ENCODE measurements at places on chromosomes 11 and 22.

- no peak for DNase-seq
Measured at GRCh38 chr11:27582621-27583020, 76.1 kb upstream of the LIN7C start.

DNA sequence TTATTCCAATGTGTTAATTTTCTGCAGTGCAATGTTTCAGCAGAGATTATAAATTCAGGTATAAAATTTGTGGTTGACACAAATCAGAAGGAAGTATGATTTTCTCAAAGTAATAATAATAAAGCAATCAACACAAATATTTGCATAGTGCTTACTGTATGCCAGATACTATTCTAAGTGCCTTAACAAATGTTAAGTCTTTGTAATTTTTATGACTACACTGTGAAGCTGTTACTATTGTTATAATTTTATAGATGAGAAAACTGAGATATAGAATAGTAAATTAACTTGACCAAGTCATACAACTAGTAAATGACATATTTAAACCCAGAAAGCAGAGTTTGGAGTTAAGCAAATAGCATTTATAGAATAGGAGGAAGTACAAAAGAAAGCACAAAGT is 16.4 kb upstream of the OR6X1 start:
- DNase-seq: no peak

GRCh38 chr11:123778511-123778910 is 24.2 kb upstream of the OR6X1 start:
- no peak for DNase-seq

GRCh38 chr22:19463008-19463407 is 15.5 kb upstream of the C22orf39 start:
- no peak for DNase-seq

DNA sequence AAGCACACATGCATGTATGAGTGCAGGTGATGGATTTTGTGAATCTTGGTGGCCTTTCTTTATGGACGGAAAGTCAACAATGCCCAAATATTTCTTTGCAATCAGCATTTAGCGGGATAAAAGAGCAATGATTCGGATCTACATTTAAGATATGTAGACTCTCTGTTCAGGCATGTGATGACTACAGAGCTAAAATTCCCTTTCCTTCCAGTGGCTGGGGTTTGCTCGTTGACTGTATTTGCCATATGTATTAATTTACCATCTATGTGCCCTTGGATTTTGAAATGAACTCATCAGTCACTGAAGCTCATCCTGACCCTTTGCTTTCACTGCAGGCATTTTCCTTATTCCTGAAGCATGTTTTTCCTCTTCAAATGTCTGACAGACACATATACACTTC is 13.6 kb downstream of the BLID start:
- no peak for DNase-seq

DNA sequence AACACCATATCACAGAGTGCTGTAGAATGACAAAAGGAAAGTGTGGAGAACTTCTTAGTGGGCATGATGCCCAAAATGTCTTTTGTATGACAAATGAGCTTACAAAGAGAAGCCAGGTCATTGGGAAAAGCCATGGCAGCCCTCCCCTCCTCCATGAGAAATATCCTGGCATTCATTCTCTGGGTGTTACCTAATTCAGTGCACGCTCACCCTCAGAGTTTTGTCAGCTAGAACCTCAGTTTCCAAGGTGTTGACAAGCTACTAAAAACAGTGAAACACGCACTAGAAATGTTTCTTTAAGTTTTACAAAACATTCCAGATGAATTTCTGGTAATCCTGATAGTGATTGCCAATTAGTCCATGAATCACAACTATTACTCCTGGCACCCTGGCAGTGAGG is 105.4 kb upstream of the FSHB start:
- DNase-seq: no peak

DNA sequence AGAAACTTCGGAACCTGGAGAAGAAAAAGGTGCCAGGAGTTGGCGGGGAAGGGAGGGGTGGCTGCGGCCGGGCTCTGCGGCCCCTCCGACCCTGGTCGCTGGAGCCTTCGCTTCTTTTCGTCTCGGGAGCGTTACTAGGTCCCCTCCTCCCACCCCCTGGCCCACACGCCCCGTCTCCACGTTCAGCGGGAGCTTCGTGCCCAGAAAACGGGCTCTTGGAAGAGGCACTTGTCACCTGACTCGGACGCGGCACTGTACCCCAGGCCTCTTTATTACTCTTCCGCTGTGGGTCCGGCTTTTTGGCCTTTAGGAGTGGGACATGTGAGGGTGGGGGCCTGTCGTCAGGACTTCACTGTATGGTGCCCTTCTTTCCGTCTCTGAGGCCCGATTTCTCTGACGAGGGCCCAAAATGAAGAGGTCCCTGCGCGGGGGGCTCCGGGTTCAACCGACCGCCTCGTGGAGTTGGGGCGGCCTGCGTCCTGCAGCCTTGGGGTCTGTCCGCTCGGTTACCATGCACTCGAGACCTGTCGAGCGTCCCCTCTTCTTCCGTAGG is 1.2 kb downstream of the CAPRIN1 start:
- peak; percentile 2 for DNase-seq

DNA sequence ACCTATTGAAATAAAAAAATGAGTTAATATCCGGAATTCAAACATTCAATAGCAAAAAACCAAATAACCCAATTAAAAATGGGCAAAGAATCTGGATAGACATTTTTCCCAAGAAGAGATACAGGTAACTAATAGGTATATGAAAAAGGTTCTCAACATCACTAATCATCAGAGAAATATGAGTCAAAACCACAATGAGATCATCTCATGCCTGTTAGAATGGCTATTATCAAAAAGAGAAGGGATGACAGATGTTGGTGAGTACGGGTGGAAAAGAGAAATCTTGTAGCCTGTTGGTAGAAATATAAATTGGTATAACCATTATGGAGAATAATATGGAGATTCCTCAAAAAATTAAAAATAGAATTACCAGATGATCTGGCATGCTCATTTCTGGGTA is 26.9 kb upstream of the OR6M1 start:
- DNase-seq: no peak

DNA sequence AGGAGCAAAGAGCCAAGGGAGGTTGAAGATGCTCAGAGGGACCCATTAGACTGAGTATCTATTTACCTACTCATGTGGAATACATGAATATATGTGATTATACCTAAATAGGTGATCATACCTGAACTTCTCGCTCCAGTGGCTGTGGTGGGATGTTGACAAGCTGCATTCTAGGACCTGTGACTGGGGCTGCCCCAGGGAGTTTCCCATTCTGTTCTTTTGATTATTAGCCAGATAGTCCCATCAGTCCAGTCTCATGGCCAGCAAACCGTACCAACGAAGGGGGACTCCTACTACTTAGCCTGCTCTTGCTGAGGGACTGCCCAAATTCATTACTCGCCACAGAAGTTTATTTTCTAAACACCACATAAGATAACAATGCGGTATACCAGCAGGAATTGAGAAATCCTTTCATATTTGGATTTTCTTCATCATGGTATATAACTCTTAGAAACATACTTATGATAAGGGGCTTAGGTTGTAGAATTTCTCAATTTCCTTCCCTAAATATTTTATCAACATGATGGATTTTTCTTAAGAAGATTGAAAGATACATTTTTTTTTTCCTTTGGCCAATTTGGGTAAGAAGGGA is 273.9 kb downstream of the NTM start:
- DNase-seq: no peak

DNA sequence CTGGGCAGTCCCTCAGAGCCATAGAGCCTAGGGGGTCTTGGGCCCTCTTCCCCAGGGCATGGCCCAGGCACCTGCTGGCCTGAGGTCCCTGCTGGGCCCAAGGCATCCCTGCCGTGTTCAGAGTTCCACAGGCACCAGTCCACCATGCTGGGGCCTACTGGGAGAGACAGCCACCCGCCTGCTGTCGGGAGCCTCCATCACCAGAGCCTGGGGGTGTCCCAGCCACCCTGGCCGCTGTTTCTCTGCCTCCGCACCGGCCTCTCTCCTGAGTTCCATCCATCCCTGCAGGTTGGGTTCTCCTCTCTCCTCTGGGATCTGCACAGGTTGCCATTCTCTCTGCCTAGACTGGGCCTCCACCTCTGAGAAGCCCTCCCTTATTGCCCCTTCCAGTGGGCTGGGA is 68.6 kb downstream of the KCNQ1 start:
- DNase-seq: no peak

- DNase-seq: no peak
Measured at GRCh38 chr11:124928942-124929665, 6.7 kb downstream of the HEPACAM start.

DNA sequence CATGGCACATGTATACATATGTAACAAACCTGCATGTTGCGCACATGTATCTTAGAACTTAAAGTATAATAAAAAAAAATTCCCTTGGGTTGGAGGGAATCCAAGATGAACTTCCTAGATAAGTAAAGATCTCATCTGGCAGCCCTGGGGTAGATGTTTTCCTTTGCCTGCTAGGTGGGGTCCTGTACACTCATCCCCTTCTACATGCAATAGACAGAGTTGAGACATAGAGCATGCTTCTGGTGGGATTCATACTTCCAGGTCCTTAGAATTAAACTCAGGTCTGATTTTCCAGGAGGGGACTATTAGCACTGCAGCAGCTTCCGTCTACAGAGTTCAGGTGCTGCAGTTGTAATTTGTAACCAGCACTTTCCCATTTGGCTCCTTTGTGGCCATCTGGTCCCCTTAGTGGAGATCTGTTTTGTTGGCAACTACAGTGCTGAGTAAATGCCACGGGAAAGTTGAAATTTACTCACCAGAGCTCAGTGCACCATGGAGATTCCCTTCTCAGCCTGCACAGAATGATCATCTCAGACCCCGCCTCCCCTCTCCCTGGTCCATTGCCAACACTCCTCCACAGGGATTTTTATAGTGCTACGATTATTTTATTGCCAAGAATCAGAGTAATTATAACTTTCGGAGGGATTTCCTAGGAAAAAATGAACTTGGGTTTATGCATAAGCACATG is 220.1 kb upstream of the E2F8 start:
- no peak for DNase-seq

DNA sequence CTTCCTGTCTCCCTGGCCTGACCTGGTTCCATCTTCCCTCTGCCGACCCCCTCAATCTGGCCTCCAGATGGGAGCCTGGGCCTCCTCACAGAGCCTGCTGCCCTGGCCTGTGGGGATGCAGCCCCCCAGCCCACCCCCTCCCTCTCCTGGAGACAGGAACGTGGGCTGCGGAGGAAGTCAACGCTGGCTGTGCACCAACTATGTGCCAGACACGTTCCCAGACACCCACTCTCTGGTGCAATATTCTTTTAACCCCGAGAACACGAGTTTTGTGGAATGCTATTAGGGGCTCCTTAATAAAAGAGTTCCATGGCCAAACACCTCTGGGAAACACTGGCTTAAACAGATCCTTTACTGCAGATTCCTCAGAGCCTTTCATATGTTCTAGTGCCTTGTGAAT is 15.9 kb downstream of the WNT11 start:
- no peak for DNase-seq

GRCh38 chr11:63240098-63240497 is 3.3 kb downstream of the SLC22A25 start:
- DNase-seq: no peak

GRCh38 chr11:107430525-107430924 is 27.1 kb downstream of the CWF19L2 start:
- no peak for DNase-seq

GRCh38 chr11:12915093-12915492 is 94.0 kb upstream of the RASSF10 start:
- no peak for DNase-seq

- no peak for DNase-seq
Measured at GRCh38 chr11:71086687-71087258, 165.6 kb downstream of the SHANK2 start.

GRCh38 chr22:30332994-30333706 is 6.4 kb upstream of the TBC1D10A start:
- DNase-seq: no peak

- DNase-seq: no peak
Measured at GRCh38 chr11:115396533-115396932, 107.7 kb downstream of the CADM1 start.

GRCh38 chr22:48091656-48092223 is 1329.3 kb downstream of the TBC1D22A start:
- DNase-seq: no peak

GRCh38 chr11:12430351-12430750 is 53.0 kb downstream of the PARVA start:
- no peak for DNase-seq

DNA sequence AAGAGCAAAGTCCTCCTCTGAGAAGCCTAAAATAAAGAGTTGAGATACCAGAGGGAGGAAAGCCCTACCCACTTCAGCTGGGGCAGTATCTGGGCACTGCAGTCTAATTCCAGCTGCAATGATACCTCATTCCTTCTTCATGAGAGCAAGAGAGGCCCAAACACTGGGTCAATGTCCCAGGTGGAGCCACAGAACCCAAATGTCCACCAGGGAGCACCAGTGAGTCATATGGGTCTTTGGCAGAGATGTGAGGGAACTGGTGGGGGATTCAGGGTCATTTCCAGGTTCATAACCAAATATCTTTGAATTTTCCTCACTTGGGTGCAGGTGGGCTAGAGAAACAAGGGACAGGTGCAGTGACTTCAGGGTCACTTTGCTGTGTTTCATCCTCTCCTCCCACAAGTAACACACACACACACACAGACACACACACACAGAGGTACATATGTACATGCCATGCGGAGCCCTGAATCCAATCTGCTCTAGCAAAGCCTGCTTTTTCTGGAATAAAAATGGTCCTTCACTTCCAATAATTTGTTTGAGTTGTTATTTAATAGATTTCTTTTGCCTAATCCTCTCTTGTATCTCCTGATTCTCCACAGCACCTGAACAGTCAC is 585.4 kb downstream of the SOX6 start:
- peak; percentile 23 for DNase-seq

- no peak for DNase-seq
Measured at GRCh38 chr22:25970999-25971811, 198.1 kb upstream of the SEZ6L start.

DNA sequence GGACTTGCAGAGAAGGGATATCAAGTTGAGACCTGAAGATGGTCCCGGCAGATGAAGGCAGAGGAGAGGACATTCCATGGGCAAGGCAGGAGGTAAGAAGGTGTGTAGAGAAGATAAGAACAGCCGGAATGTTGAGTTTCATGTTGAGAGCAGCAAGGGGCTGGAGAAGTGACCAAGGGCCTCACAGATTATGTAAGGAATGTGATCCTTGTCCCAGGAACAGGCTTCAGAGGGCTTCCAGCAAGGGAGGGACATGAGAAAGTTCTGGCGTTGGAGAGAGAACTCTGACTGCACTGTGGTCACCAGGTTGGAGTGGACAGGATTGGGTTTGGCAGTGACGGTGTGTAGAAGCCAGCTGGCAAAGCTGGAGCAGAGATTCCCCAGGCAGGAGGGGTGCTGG is 27.6 kb upstream of the PPFIA1 start:
- no peak for DNase-seq

- DNase-seq: no peak
Measured at GRCh38 chr11:8721609-8722500, 39.3 kb downstream of the RPL27A start.
